Fibroblast of the aortic adventitia (primary cell): ENCODE measurements at places on chromosomes 7 and 10. TPM values are rescaled to one million over a fixed set of nuclear protein-coding genes. Genes with fewer than 3 reads are reported as not detected.

The SOSTDC1 gene
- 0.36 TPM in 1 of 2 replicates, not detected in the other for total RNA-seq

The SLIT1 gene
- total RNA-seq, result 0.09 TPM in 1 of 2 replicates, not detected in the other

The PCBD1 gene
- total RNA-seq, result 3.4 and 23.7 TPM in 2 replicates

The BPGM gene
- total RNA-seq, result 20.0 and 52.4 TPM in 2 replicates

The TRIM50 gene
- not detected in 2 replicates for total RNA-seq

The TLL2 gene
- total RNA-seq, result under 0.01 TPM in 2 replicates

The TYSND1 gene
- total RNA-seq, result 9.7 and 20.0 TPM in 2 replicates

The CFAP46 gene
- total RNA-seq, result 0.09 and 1.5 TPM in 2 replicates

The PLPP4 gene
- 7.5 TPM in 1 of 2 replicates, not detected in the other for total RNA-seq

The IFIT1B gene
- not detected in 2 replicates for total RNA-seq

The ASIC3 gene
- total RNA-seq, result 0.18 TPM in 1 of 2 replicates, not detected in the other

The NKX1-2 gene
- not detected in 2 replicates for total RNA-seq

The FAM25C gene
- total RNA-seq, result not detected in 2 replicates

The HHEX gene
- 0.49 and 8.6 TPM in 2 replicates for total RNA-seq

The UCN3 gene
- not detected in 2 replicates for total RNA-seq

The UTF1 gene
- total RNA-seq, result not detected in 2 replicates

The OPALIN gene
- not detected in 2 replicates for total RNA-seq

The HMX3 gene
- total RNA-seq, result not detected in 2 replicates

The HOXA10 gene
- total RNA-seq, result 0.08 TPM in 1 of 2 replicates, not detected in the other

The PRSS37 gene
- not detected in 2 replicates for total RNA-seq

The TMEM270 gene
- not detected in 2 replicates for total RNA-seq

The PEX1 gene
- total RNA-seq, result 7.5 and 22.3 TPM in 2 replicates

The OR13A1 gene
- not detected in 2 replicates for total RNA-seq

The GPRIN2 gene
- total RNA-seq, result not detected in 2 replicates

The NEUROG3 gene
- total RNA-seq, result not detected in 2 replicates

The GJD4 gene
- total RNA-seq, result 0.09 TPM in 1 of 2 replicates, not detected in the other

The NODAL gene
- total RNA-seq, result not detected in 2 replicates

The SPACDR gene
- 0.27 TPM in 1 of 2 replicates, not detected in the other for total RNA-seq

The TACR2 gene
- 0.18 TPM in 1 of 2 replicates, not detected in the other for total RNA-seq

The UFSP1 gene
- total RNA-seq, result 2.2 and 3.3 TPM in 2 replicates

The FEZF1 gene
- total RNA-seq, result not detected in 2 replicates

The LRCH4 gene
- total RNA-seq, result 9.4 and 21.3 TPM in 2 replicates

The TEX47 gene
- total RNA-seq, result not detected in 2 replicates

The CALCR gene
- total RNA-seq, result not detected in 2 replicates

The HOXA4 gene
- 0.57 and 0.99 TPM in 2 replicates for total RNA-seq

The CHAT gene
- total RNA-seq, result not detected in 2 replicates

The TMEM140 gene
- 9.7 and 12.1 TPM in 2 replicates for total RNA-seq

The PRSS2 gene
- total RNA-seq, result not detected in 2 replicates
